HCT116 (cell line): ENCODE measurements at places on chromosomes 13 and 19. TPM values are rescaled to one million over a fixed set of nuclear protein-coding genes. Genes with fewer than 3 reads are reported as not detected.
A peak's percentile ranks its signal among the peaks of the same experiment; 100 is the strongest.

The IGFL1 gene
- total RNA-seq, result not detected

- DNase-seq, result no peak
These were observed 688 bp downstream of the ZNF225 start for GRCh38 chr19:44113784-44114390.

- no peak for DNase-seq
These were observed 151.3 kb downstream of the CYSLTR2 start for GRCh38 chr13:48804821-48805601.

DNA sequence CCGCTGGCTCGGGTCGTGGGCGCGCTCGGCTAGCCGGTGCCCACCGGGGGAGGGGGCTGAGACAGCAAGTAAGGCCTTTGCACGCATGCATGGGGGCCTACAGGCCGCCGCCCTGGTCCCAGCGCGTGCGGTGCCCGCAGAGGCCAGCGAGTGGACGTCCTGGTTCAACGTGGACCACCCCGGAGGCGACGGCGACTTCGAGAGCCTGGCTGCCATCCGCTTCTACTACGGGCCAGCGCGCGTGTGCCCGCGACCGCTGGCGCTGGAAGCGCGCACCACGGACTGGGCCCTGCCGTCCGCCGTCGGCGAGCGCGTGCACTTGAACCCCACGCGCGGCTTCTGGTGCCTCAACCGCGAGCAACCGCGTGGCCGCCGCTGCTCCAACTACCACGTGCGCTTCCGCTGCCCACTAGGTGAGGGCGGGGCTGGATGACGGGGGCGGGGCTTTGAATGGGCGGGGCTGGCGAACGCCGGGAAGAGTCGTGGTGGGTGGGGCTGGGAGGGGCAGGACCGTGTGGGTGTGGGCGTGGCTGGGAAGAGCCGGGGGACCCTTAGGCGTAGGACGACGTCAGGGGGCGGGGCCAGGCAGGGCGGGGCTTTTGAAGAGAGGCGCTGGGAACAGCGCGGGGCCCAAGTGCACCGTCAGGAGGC, 2.1 kb downstream of the CILP2 start:
- peak; percentile 80 for DNase-seq

DNA sequence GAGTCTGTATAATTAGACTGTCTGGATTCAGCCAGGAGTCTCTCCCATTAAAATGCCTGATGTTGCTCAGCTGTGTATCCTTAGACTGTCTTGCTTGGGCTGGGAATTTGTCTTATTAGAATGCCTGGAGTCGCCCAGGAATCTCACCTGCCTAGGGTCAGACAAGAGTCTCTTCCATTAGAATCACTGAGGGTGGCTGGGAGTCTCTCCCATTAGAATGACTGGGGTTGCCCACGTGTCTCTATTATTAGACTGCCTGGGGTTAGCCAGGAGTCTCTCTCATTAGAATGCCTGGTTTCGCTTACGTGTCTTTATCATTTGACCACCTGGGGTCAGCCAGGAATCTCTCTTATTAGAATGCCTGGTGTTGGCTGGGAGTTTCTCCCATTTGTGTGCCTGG, 1450.0 kb downstream of the UQCRFS1 start:
- no peak for DNase-seq

DNA sequence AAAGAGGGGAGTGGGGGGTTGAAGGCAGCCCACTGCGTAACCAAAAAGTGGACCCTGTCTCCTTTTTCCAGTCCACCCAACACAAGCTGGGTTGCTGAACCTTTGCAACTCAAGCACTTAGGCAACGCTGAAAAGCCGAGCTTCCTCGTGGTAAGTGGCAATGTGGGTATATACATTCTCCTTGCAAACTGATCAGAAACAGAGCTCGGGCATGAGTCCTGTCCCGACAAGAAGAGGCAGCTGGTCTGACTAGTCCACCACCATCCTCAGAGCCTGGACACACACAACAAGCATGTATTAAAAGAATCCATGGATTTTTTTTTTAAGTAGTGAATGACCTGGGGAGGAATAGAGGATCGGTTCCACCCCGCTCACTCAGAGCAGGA, 240.6 kb upstream of the ZNF507 start:
- no peak for DNase-seq

- no peak for DNase-seq
These were observed 29.3 kb downstream of the WDFY2 start for GRCh38 chr13:51613535-51613934.

DNA sequence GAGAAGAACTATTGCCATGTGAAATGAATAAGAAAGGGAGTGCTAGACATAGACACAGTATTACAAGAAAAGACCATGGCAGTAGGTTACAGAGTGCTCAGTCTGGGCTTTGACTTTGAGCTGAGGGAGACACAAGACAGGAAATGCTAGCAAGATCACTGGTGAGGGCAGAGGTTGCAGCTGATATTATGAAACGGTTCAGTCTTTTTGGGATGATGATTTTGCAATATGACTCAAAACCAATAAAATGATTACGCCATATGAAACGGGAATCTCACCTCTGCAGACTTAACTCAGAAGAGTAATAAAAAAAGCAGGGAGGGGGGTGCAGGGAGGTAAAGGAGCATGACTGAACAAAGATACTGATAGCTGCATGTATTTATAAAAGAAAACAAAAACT, 123.1 kb downstream of the RBM26 start:
- no peak for DNase-seq

The ZNF556 gene
- total RNA-seq, result not detected

The IRGC gene
- not detected for total RNA-seq

DNA sequence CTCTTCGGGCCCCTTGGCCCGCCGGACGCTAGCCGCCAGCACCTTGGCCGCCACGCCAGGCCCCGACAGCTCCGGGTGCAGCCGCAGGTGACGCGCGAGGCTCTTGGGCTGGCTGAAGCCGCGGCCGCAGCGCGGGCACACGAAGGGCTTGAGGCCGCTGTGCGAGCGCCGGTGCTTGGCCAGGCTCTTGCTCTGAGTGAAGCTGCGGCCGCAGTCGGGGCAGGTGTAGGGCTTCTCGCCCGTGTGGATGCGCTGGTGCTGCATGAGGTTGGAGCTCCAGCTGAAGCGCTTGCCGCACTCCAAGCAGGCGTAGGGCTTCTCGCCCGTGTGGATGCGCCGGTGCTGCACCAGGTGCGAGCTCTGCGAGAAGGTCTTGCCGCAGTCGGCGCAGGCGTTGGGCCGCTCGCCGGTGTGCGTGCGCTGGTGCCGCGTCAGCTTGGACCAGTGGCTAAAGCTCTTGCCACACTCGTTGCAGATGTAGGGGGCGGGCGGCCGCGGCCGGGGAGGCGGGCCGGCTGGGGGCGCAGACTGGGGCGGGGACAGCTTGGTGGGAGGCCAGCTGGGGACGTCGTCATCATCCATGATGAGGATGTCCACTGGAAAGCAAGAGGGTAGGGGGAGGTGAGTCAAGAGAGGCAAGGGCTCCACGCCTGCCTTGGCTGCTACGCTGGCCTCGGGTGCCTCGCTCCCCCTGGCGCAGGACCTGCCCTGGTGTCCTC, 32.4 kb downstream of the ZNF787 start:
- no peak for DNase-seq

DNA sequence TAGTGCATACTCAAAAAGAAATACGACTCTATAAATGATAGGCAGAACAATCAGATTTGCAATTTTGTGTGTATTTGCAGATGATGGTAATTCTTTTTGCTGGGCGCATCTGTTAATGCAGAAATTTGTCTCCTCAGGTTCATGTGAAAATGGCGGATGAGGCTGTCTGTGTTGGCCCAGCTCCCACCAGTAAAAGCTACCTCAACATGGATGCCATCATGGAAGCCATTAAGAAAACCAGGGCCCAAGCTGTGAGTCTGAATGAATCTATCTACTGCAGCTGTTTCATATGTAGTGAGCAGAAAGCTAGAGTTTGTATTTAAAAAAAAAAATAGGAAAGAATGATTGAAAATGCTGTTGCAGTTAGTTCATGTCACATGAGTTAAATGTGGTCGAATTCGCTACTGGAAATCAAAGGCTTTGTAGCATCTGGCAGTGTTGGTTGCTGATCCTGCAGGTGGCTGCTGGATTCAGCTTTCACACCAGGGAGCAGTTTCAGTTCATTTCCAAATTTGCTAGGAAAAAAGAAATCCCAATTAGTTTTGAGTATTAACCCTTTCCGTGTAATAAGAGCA, 66.0 kb downstream of the PCCA start:
- no peak for DNase-seq

DNA sequence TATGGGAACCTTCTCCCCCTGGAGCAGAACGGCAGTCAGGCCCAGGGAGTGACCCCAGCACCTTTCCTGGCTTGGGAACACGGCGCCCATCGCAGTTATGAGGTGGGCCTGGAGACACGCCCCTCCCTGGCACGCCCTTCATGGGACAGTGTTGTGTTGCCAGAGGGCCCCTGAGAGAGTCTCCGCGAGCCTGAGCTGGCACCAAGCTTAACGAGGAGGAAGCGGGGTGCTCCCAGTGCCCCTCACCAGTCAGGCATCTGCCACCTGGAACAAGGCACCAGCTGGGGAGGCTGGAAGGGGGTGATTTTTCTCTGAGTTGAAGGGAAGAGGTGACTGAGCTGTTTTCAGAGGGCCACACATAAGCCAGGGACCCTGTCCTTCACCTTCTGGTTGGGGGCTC, 180.6 kb downstream of the KDM4B start:
- DNase-seq, result no peak

- DNase-seq, result no peak
These were observed 977 bp upstream of the MAB21L1 start for GRCh38 chr13:35477386-35477946.

- no peak for DNase-seq
These were observed 116.0 kb downstream of the COL4A2 start for GRCh38 chr13:110422913-110423688.

The NUMBL gene
- 41.7 TPM for total RNA-seq

GRCh38 chr13:50225193-50226155, 210.2 kb downstream of the KCNRG start:
- no peak for DNase-seq

DNA sequence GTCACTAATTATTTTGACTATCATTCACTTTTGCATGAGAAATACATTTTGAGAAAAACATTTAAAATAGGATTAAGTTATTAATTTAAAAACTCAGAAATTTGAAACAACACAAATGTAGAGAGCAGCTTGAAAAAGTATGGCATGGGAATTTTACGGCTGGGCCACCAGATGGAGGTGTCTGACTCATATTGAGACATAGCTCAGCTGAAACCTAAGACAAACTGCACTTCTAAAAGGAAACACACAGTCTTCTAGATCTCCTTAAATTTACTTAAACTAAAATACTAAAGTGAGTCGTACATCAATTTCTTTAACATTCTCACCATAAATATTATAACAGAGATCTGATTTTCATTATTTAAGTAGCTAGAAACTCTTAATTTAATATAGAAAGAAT, 41.9 kb upstream of the POSTN start:
- no peak for DNase-seq

DNA sequence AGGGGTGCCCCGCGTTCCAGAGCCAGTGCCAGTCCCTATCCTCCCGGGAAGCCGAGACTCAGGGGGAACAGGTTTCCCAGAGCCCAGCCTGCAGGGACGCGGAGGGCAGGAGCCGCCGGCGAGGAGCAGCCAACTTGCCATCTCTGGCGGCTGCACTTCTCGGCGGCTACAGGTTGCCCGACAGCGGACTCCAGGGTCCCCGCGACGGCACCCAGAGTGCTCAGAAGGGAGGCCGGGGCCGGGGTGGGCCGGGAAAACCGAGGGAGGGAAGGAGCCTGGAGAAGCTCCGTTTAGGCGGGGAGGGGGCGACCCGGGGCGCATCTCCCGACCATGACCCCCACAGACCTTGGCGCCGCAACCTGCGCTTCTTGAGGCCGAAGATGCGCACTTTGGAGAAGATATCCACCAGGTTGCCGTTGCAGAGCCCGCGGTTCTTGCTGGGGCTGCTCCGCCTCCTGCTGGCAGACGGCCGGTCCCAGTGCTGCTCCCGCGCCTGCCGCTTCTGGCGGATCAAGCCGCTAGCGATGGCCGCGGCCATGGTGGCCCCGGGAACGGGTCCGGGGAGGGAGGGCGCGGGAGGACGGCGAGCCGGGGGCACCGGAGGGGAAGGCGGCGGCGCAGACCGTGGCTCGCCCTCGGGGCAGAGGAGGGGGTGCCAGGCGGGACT, 463.8 kb downstream of the ITGBL1 start:
- DNase-seq, result no peak
